ENCODE measurements at places on chromosomes 2 and 18.
A peak's percentile ranks its signal among the peaks of the same experiment; 100 is the strongest.

DNA sequence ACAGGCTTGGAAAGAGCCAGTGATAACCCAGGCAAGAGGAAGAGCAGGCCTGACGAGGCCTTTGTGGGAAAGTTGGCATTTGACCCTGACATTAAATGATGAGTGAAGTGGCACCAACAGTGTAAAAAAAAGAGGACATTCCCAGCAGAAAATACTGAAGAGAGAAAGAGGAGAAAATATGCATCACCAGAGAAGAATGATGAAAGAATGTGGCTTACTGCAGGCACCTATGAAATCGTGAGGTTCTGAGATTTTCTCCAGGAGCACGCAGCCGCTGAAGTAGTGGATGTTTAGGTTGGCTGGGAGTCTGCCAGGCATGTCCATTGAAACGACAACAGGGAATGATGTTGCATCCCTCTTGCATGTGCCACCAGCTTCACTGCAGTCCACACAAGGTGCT, 13.8 kb downstream of the EHD3 start:
- no peak for DNase-seq

- DNase-seq, result no peak
Measured at GRCh38 chr2:97663626-97663961, 250 bp downstream of the ACTR1B start.

DNA sequence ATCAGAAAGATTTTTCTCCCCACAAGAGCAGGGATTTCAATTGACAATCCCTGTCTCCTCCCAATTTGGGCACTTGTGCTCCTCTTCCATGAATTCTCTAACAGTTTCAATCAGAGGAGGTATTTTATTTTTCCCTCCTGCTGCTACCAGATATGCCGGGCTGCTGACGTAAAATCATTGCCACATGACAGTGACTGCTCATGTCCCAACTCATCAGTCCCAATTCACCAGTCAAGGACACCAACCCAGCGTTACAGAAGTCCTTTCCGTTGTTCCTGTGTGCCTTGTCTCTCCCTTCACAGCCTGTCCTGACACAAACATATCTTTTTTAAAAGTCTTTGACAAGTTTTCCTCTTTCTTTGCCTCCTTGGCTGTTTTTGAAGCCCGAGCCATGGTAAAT, 540.2 kb downstream of the LRP1B start:
- no peak for DNase-seq

DNA sequence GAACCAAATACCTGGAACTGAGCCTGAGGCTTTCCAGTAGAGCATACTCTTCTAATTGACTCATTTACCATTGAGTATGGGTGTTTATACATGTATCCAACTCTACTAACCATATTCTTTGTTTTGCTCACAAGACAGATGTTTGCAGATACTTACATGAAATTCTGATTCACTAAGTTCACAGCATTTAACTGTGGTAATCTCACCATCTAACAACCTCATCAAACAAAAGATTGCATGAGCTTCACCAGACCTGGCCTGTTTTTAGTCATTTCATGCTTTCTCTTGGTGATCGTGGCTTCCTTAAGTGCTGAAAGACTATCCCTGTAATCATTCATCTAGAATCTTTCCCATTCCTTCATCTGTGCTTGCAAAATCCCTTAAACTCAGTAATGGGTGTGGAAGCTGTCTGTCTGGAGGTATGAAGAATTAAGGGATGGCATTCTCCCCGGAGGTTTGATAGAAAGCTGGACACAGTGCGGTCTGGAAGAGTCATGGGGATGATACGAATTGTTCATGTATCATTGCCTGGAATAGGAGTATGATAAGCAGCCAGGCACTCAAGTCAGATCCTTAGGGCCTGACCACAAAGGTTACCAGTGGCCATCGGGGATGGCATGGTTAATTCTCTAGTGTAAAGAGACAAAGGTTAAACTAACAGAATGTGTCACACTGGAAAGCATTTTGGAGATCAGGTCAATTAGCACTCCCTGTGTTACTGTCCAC, 42.0 kb upstream of the IL1R1 start:
- DNase-seq, result peak; percentile 46

DNA sequence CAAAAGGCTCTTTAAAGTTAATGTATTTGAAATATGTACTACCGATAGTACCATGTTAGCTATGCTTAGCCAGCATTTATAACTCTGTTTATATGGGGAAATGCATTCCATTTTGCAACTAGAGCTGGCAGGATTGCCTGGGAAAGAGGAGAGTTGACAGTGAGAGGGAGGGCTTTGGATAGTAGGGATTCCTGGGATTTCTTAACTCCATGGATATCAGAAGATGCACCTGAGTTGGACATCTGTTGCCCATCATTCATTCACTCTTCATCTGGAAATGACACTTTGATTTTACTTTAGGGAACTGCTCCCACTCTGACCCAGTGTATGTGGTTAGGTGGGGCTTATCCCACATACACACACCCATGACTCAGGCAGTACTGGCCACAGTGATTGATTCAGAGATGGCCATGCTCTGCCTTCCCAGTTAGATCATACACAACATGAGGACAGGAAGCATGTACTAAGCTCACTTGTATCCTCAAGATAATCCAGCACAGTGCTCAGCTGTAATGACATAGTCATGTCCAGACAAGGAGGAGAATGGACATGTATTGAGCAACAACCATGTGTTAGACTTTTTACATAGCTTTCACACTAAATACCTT, 248.8 kb downstream of the MREG start:
- DNase-seq, result no peak

- DNase-seq, result no peak
Measured at GRCh38 chr2:238946318-238947242, 98.7 kb downstream of the TWIST2 start.

DNA sequence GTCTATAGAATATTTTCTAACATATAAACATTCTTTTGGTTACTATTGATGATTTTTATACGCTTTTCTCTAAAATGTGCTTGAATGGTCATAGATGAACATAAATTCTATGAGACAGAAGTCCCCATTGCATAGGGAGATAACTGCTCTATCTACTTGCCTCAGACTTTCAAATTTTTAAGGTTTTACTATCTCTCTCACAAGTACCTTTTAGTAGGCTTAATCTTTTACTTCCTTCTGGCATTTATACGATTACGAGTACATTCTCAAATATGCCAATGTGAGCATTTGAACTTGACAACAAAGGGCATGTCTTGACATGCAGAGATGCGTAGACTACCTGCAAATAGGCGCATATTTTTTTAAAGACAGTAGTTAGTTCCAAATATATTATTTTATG, 935.9 kb upstream of the LRATD1 start:
- no peak for DNase-seq

DNA sequence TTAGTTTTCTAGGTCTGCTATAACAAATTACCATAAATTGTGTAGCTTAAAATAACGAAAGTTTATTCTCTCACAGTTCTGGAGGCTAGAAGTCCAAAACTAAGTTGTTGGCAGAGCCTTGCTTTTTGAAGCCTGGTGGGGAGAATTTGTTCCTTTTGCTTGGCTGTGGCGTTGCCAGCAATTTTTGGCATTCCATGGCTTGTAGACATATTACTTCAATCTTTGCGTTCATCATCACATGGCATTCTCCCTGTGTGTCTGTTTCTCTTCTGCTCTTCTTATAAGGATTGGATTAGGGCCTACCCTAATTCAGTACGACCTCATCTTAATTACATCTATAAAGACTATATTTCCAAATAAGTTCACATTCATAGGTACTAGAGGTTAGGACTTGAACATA, 217.7 kb downstream of the MBD5 start:
- DNase-seq, result no peak

- DNase-seq, result no peak
Measured at GRCh38 chr18:79218605-79219190, 149.5 kb downstream of the ATP9B start.

- DNase-seq, result no peak
Measured at GRCh38 chr2:191263050-191263449, 17.8 kb downstream of the MYO1B start.

GRCh38 chr2:100321179-100321865, 979 bp downstream of the LONRF2 start:
- DNase-seq, result peak; percentile 31

DNA sequence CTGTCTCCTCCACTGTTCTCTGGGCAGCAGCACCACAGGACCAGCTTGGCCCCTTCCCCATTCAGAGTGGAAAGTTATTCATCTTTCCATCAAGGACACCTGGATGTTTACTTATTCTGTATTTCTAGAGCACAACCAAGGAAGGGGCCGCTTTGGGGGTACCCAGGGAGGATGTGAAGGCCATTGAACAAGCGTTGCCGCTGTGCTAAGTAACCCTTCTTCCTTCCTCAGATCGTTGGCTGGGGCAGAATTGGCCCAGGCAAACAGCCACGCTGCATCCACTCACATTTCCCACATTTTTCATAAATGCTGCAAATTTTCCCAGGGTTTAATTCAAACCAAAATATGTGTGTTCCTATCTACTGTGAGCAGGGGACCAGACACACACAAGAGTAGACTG, 76.2 kb upstream of the NPAS2 start:
- no peak for DNase-seq

DNA sequence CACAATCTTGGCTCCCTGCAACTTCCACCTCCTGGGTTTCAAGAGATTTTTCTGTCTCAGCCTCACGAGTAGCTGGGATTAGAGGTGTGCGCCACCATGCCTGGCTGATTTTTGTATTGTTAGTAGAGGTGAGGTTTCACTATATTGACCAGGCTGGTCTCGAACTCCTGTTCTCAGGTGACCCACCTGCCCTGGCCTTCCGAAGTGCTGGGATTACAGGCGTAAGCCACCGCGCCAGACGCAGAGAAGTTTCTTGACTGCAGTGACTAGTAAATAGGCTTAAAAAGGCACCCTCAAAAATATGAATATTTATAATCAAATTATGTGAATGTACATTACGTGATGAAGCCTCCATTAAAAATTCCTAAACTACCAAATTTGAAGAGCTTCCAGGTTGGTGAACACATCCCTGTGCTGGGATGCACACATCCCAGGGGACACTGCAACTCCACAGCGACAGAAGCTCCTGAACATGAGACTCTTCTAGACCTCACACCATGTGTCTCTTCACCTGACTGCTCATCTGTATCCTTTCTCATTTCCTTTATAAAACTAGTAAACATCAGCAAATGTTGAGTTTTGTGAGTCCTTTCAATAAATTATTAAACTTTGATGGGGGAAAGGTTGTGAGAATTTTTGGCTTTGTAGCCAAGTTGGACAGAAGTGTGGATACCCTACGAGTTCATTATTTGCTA, 203.3 kb upstream of the SPOPL start:
- no peak for DNase-seq

DNA sequence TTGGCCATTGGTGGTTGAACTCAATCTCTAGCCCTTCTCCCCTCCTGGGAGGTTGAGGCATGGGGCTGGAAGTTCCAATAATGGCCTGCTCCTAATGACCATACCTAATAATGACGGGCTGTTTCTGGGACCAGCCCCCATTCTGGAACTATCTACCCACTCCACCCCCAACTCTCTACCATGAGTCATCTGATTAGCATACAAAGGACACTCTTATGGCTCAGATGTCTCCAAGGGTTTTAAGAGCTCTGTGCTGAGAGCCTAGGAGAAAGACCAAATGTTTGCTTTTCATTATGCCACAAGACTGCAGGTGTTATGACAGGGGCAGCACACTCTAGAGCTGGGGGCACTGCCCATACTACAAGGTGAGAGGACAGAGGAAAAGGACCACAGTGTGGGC, 137.0 kb upstream of the NCKAP5 start:
- DNase-seq, result no peak

- no peak for DNase-seq
Measured at GRCh38 chr18:55073834-55074233, 114.6 kb upstream of the CCDC68 start.

GRCh38 chr2:178764097-178764496, 43.1 kb downstream of the TTN start:
- DNase-seq, result no peak

DNA sequence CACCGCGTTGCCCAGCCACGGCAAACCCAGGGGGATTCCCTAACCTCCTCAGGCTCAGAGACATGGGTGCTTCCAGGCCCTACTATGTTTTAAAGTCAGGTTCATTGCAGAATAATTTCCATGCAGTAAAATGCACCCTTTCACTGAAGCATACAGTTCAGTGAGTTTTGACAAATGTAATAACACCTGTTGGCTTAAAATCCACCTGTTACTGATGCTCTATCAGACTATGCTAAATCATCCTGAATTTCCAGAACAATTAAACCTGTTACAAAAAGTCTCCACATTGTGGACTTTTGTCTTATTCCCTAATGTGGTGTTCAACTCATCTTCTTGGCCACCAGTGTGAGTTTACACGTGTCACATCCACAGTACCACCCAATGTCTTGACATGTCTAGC, 147.0 kb upstream of the ACAA2 start:
- no peak for DNase-seq

DNA sequence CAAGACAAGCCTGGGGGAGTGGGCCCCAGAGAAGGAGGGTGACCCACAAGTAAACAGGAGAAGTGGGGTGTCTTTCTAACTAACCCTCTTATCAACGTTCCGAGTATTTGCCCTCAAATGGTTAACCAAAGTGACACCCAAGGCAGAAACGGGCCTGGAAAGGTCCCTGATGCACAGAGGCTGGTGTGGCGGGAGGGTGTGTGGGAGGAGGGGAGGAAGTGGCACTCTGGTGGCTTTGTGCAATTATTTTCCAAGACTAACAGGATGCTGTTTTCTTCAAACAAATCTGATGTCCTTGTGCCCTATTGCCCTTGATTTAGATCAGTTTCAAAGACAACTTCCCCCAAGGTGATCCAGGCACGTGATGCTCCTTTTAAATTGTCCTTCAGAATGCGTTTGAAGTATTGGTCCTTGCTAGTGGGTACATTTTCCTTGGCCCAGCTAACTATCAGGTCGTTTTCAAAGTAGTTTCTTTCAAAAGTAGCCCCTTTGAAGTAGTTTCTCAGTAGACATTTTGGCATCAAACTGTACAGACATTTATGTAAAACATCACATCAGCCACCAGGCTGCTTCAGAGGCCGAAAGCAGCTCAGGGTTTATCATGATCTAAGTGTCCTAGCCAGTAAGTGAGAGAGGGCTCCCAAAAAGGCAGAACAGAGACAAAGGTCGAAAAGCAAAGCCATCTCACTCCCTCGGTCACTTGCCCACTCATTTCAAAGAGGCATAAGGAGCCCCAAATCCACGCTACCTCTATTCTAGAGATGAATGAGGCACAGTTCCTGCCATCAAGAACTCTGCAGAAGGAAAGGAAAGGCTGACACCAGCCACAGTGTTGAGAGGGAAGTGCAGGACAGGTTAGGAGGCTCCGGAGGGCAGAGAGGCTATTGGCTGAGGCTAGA, 371.1 kb upstream of the ID2 start:
- peak; percentile 70 for DNase-seq

- no peak for DNase-seq
Measured at GRCh38 chr2:9163306-9164111, 43.1 kb upstream of the ASAP2 start.

DNA sequence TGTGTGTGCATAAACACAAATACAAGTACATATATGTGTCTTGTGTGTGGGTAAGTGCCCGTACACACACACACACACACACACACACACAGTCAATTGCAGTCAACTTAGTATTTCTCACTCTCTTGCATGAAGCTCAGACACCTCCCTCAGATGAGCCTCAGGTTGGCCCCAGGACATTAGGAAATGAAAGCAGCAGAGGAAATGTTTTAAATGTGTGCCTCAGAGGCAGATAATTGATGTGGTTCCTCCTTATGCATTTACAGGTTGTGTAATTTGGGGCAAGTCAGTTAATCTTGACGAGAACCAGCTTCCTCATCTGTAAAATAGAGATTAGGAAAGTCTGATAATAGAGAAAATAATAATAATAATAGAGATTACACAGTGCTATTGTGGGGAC, 814.0 kb upstream of the ID2 start:
- DNase-seq, result no peak

GRCh38 chr2:223947711-223948205, 2.6 kb upstream of the WDFY1 start:
- no peak for DNase-seq

Measured in activated CD4-positive, alpha-beta T cell treated with anti-CD3 and anti-CD28 coated beads for 48 hours (primary cell).